Stimulated activated CD8-positive, alpha-beta memory T cell treated with anti-CD3 and anti-CD28 coated beads, Interleukin-4, amount 100 ng/mL, for 1 hour (primary cell): ENCODE measurements at places on chromosomes 7 and 10.

- DNase-seq, result no peak
Observed at GRCh38 chr10:130810856-130811255, 500.7 kb downstream of the TCERG1L start.

- DNase-seq, result no peak
Observed at GRCh38 chr7:22074897-22075296, 129.2 kb upstream of the CDCA7L start.

DNA sequence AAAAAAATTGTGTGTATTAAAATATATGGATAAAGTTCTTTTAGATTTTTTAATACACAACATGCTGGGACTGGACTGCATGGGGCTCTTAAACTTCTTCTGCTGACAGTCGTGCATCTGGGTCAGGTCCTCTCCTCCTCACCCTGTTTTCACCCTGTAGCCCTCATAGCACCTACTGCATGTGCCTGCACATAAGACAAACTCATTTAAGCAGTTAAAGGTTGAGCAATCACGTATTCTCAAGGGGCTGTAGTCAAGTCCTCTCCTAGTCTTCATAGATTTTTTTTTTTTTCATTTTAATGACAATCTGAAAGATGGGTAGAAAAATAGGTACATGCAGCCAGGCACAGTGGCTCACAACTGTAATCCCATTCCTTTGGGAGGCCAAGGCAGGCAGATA is 23.6 kb upstream of the PDCD4 start:
- no peak for DNase-seq

DNA sequence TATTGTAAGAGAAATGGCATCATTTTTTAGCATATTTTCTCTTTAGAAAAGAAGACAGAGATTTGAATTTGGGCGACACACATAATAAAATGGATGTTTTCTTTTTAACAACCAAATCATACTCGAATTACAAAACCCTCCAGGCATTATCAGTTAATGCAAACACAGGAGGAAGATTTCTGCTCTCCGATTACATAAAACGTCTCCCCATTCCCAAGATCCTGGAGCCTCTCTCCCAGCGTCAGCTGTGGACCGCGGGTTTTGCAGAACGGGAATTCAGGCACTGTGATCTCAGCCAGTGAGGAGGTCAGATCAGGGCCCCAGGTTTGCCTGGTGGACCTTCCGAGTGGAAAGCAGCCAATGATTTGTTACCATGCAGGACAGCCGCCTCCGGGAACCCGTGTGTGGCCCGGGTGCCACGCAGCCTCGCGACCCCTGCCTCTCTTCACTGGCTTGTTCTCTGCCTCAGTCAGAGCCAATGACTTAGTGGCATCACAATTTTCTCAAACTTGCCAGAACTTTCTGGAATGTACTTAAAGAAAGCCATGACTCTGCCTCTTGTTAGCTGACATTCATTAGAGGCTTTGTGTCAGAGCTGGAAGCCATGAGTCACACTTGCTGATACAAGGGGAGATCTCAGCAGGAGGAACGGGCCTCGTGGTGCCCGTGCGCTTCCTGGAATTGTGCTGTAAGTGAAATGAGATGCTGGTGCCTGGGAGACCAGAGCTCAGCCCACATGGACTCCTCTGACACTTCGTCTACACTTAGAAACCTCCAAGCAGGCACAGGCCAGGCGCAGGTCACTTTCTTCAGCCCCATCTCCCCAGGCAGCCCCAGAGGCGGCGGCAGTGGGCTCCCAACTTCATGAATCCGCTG is 246.1 kb downstream of the KLF6 start:
- no peak for DNase-seq

- DNase-seq, result no peak
Observed at GRCh38 chr7:30246392-30246791, 38.0 kb upstream of the ZNRF2 start.

DNA sequence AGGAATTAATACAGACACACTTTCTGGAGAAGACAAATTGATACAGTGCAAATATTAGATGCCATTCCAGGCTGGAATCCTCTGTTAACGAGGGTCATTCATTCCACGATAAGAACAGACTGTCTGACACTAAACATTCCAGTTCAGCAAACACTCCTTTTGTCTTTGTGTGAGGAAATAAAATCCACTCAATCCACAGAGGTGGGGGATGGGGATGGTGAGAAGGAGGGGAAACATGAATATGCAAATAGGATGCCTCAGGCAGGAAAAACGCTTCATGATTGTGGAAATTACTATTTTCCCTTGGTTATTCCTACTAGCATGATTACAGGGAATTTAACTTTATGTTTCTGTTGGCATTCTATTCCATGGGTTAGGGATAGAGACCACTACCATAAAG is 196.9 kb upstream of the CDCA7L start:
- no peak for DNase-seq

DNA sequence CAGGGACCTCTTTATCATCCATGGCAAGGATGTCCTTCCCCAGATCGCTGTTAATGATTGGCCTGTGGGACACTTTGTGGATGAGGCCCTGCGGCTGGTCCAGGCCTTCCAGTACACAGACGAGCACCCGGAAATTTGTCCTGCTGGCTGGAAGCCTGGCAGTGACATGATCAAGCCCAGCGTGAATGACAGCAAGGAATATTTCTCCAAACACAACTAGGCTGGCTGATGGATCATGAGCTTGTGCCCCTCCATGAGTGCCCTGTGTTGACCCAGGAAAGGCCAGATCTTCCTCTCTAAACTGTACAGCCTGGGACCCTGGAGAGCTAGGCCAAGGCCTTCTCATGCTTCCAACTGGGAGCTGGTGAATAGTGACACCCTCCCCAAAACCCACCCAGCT is 124.1 kb downstream of the CUL2 start:
- DNase-seq, result no peak

DNA sequence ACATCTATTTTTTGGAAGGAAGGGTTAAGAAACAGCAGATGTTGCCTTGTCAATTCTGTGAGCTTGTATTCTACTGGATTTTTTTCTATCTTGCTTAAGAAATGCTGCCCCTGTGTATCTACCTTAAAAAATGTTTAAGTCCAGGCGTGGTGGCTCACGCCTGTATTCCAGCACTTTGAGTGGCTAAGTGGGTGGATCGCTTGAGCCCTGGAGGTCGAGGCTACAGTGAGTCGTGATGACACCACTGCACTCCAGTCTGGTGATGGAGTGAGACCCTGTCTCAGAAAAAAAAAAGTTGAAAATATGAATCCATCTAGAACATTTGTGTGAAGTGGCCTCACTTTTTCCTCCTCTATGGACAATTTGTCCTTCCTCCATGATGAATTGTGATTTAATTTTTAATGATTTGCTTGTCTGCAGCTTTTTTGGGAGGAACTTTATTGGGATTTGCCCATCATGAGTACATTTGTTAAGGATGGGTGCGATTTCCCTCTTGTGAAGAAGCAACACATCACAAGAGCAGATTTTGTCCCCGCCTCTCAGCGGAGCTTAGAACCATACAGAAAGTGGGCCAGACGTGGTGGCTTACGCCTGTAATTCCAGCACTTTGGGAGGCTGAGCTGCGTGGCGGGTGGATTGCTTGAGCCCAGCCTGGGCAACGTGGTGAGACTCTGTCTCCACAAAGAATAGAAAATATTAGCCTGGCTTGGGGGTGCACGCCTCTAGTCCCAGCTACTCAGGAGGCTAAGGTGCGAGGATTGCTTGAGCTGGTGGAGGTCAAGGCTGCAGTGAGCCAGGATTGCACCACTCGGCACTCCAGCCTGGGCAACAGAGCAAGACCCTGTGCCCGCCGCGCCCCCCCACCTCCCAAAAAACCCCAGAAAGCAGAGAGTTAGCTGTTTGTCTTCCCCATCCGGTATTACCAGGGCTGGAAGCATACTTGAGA is 57.7 kb downstream of the DNAJB6 start:
- no peak for DNase-seq

DNA sequence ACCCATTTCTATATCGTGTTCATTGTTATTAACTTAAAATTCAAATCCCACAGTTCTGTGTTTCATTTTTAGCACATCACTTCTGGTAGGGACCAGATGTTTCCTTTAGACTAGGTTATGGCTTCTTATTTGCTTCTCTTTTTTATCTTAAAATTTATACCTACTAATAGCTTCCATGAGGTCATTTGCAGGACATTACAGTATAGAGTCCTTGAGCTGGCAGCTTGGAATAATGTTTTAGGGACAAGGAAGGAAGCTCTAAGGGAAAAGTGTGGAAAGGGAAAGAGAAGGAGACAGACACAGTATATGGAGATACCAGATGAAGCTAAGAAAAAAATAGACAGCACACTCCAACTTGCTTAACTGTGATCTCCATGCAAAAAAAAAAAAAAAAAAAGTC is 48.8 kb upstream of the CD36 start:
- no peak for DNase-seq

GRCh38 chr7:147809786-147810185 is 780.8 kb upstream of the C7orf33 start:
- DNase-seq, result no peak

DNA sequence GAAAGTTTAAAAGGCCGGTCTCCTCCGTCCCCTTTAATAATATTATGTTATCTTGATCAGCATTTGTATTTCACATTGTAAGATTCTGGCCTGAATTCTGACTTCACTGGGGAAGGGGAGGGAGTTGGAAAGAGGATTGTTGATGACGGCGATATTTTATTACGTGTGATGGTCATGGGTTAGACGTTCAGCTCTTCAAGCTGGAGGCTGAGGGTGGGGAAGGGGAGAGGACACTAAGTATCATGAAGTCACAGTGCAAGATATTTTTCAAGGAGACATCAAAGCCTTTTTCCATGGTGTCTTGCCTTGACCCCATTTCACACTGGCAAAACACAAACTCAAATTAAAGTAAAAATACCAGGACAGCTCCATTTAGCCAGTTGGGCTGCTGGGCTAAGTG is 126.7 kb downstream of the WDR11 start:
- DNase-seq, result no peak

DNA sequence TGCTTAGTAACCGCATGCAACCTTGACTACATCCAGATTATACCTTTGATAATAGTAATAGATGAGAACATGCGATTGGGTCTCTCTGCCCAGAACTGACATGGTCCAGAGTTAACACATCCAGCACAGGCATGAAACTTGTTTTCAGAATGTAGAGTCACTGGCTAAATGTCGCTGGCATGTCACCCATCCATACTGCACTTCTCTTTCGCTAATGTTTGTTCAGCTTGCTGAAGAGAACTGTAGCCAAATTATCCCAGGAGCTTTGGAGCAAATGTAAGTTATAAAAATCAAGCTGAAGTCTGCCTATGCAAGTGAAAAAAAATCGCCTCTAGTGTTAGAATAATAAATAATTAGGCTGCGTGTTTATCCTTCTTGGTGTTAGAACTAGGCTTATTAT is 98.2 kb downstream of the PRTFDC1 start:
- no peak for DNase-seq

DNA sequence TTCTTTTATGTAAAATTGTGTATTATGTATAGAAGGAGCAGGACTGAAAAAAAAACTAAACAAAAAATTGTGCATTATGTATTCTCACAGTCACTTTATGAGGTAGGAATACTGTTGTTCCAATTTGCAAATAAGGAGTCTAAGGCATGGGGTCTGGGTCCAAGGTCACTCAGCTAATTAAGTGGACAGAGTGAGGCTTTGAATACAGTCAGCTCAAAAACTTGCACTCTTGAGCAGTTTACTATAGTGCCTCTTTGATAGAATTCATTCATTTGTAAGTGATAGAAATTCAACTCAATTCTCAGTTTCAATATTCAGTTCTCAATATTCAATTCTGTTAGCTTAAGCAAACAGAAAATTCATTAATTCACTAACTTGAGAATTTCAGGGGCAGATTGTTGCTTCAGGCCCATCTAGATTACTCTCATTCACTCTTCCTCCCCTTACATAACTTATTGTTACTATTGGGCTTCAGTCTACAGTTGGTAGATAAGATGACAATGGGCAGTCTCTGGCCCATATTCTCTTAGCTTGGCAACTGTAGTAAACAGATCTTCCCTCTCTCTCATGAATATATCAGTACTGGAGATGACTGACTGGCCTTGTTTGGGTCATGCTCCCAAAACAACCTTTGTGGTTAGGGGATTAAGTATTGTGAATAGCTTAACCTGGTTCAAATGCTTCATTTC is 86.6 kb downstream of the BTAF1 start:
- DNase-seq, result no peak

GRCh38 chr7:131061818-131062217 is 265.9 kb upstream of the MKLN1 start:
- no peak for DNase-seq

DNA sequence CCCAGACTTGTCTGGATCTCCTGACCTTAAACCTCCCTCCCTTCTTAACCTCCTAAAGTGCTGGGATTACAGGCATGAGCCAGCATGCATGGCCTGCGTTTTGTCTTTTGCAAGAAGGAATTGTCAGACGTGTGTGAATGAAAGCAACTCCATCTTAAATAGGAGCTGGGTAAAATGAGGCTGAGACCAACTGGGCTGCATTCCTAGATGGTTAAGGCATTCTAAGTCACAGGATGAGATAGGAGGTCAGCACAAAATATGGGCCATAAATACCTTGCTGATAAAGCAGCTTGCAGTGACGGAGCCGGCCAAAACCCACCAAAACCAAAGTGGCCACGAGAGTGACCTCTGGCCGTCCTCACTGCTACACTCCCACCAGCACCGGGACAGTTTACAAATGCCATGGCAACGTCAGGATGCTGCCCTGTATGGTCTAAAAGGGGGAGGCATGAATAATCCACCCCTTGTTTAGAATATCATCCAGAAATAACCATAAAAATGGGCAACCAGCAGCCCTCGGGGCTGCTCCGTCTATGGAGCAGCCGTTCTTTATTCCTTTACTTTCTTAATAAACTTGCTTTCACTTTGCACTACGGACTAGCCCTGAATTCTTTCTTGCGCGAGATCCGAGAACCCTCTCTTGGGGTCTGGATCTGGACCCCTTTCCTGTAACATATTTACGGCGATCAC is 41.2 kb upstream of the SDK1 start:
- no peak for DNase-seq

- DNase-seq, result no peak
Observed at GRCh38 chr7:74006451-74007241, 21.3 kb upstream of the ELN start.

DNA sequence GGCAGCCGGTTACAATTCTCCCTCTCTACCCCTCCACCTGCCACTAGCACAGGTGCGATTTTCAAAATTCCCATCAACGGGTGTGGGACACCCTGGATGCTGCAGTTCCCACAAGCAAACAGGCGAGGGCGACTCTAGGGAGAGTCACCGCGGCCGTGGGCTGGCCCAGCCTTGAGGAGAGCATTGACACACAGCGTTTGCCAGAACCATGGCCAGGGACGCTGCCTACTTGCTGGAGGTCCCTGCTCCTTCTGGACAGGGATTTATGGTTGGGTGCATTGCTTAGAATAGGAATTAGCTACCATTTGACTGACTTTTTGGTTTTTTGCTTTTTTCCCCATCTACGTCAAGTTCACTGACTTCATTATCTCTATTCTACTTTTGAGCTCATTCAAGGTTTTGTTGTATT is 19.0 kb upstream of the CLDN4 start:
- peak; percentile 27 for DNase-seq
